LNCaP clone FGC (cell line): ENCODE measurements at places on chromosomes 7 and 10.

DNA sequence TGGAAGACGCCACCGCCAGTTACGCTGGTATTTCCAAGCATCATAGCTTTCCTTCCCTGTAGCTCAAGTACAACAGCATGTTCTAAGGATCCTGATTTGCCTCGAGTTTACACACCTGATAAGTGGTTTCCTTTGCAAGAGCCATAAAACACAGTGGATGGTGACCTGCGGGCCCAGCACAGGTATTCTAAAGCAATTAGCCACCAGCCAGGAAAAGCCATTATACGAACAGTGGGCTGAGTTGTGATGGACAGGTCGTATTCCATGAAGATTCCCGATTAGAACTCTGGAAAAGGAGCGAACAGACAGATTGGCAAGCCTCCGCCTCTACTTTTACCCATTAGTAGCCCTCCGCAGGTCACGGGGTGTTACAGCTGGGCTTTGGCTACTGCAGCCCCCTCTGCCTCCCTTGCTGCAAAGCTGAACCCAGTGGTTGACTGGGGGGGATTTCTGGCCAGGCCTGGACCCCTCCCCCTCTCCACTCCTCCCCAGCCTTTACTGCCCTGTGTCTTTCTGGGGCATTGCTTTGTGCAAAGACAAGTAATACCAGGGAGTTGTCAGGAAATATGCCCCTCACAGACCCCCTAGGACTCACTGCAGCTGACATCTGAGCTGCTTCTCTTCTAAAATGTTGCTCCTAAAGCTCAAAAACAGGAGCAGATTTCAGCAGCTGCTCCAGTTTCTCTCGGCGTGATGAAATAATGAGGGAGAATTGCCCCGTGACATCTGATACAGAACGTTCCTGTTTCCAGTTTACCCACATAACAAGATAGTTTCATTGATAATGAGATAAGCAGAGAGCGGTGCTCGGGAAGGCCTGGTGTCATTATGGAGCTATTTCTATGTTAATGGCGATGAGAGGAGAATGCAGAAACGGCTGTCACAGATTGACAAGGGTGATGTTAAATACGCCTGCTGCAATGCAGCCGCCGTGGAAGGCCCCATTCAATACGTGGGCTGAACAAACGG lies 214.4 kb downstream of the CCSER2 start:
- DNase-seq = no peak

DNA sequence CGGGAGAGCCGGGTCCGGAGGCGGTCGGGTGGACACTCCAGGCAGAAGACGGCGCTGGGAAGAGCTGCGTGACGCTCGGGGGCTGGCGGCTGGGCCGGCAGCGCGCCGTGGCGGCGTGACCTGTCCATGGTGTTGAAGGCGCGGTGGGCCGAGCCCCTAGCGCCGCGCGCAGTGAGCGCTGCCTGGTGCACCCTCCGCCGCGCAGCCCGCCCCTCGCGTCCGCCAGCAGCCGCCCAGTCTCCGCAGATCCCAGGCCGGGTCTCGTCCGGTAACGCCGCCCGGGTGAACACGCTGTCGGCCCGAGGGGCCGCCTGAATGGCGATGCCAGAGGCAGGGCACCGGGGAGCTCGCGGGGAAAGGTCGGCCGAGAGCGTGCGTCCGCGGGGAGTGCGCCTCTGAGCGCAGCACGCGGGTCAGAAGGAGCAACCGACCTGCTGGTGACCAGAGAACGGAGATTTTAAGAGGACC lies 657 bp upstream of the TMEM178B start:
- no peak for DNase-seq

- DNase-seq = no peak
Measured at GRCh38 chr10:71293446-71294084, 25.5 kb upstream of the SLC29A3 start.

DNA sequence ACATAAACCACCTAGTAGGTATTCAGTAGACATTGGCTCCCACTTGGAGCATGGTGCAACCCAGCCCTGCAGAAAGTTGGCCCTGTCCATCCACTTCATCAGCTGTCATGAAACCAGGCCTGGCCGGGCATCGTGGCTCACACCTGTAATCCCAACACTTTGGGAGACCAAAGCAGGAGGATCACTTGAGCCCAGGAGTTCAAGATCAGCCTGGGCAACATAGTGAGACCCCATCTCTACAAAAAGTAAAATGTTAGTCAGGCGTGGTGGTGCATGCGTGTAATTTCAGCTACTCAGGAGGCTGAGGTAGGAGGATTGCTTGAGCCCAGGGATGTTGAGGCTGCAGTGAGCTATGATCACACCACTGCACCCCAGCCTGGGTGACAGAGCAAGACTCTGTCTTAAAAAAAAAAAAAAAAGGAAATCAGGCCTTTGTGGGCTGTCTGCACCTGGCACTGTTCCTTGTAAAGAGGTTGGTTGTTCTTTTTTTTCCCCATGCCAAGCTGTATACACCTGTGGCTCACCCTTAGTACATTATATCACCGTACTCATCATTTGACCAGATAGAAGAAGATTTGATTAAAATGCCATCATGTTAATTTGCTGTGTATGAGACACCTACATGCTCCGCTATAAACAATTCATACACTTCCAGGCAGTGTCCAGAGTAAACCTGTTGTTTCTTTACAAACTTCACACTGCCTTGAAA lies 45.4 kb upstream of the GRID1 start:
- DNase-seq = no peak

DNA sequence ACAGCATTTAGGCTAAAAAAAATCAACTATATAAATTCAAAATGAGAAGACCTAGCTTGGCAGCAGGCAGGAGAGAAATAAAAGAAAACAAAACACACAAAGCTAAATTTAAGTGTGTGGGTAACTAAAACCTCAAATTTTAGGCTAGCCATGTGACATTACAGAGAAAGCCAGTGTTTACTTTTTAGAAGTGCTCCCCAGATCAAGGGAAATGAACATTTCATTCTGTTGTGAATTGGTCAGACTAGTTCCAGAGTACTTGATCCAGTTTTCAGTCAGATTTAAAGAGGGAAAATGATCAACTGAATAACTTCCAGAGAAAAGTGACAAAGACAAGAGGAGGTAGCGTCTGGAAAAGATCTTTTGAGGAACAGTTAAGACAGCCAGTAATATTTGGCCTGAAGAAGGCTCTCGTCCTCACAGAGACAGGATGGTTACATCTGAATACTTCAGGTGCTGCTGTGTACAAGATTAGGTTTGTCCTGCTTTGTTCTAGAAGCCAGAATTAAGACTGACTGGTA lies 563.4 kb downstream of the KCNMA1 start:
- DNase-seq = no peak

DNA sequence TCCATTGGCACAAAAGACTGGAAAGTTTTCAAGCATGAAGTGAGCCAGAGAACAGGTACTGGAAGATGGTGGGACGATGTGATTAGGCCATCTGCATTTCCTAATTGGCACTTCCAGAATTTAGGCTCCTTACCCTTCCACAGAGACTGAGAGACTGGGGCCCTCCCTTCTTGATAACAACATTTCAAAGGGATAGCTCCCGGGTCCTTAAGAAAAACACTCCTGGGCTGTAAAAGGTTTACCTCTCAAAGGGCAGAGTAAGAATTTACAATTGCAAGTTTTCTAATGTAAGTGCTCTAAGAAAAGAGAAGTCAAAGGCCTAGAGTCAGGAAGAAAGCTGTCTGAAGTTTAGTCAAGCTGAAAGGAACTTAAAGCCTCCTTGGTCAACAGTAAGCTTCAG lies 559.5 kb upstream of the C7orf33 start:
- DNase-seq = no peak

DNA sequence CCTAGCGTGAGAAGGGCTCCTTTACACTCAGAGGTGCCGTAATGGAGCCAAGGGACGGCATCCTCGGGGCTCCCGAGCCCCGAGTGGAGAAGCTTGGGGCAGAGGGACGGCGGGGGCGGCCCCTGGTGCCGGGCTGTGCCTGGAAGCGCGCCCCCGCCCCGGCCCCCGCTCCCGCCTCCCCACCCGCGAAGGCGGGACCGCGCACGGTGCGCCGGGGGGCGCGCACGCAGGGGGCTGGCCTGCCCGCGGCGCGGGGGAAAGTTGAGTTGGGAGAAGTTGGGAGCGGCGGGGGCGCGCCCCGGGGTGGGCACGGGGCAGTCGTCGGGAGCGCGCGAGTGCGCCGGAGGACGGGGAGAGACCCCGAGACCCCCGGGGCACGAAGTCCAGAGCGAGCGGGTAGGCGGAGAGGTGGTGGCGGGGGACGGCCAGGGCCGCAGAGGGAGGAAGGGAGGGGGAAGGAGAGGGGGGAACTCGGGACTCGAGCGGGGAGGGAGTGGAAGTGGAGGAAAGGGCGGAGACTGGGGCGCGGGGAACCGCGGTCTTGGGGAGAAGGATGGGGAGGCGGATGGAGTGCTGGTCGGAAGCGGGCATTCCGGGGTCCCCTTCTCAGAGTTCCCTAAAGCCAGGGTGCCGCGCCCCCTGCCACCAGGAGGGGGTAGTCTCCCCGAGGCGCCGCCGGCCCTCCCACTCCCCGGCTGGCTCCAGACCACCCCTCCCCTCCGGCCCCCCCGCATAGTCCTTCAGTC lies at the start of gene SLC4A2:
TSS of gene SLC4A2 (plus strand) at position 223 of the 746 bp plus-strand sequence. CDS start 2,399 bp downstream, outside the sequence.
- no peak for DNase-seq

DNA sequence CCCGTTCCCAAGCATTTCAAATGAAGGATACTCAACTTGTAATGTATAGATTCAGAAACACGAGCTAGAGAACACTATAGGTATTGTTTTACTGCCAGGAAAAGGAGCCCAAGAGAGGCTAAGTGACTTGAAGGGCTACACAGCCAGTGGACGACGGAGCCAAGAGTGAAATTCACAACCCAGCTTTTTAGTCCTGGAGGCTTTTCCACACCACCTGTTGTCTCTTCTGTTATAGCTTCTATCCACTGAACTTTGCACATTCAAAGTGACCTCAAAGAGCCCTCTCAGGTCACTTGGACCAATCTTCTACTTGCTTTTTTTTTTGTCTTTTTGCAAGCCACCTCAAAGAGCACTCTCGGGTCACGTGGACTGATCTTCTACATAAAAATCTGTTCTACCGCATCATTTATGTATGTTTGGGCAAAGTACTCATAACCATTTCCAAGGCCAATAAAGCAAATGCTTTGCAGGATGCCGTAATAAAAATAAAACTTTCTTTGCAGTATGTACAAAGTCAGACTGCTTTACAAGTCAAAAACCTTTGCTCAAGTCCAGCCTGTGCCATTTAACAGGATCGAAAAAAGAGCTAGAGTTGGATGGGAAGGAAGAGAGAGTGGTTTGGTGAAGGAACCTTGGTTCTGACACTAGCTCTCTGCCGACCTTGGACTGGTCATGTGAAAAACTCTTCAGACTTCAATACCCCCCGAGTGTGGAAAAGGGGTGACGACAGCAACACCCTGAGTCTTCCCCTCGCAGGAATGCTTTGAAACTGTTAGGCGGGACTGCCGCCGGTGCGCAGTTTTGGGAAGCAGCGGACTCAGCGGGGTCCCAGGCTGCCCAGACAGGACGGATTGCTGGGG lies 821 bp downstream of the SLC35B4 start:
- DNase-seq = no peak

GRCh38 chr10:110547139-110547761 lies 20.2 kb upstream of the SMC3 start:
- DNase-seq = no peak

DNA sequence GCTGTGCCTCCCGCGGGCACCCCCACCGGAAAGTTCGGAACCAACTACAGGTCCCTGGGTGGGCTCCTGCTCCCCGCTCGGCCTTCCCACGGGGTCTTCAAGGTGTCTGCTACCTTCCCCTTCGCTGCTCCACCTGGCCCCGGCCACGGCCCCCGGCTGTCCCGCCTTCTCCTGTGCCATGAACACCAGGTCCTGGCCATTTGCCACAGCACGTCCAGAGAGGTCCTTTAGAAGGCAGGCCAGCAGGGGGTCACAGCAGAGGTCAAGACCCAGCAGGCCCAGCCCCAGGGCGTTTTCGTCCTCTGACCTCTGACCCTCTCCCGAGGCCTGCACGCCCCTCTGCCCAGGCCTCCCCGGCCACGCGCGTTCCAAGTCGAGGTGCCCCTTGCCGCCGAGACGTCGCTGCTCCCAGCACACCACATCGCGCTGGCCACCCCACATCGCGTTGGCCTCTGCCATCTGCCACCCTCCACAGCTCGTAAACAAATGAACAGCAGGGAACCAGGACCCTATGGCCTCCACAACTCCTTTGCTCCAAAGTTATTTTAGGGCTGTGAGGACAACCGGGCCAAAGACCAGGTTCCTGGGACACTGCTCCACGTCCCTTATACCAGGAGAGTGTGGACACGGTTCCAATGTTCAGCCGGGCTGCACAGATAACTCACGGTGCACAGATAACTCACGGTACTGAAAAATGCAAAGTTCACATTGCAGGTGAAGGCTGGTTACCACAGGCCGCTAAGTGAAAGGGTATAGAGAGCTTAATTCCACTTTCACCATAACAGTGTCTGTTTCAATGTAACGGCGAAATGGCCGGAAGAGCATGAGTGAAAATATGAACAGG lies 74.3 kb downstream of the CFAP46 start:
- no peak for DNase-seq
